Urothelium cell line (cell line): ENCODE measurements at places on chromosomes 7 and 10.
A peak's percentile ranks its signal among the peaks of the same experiment; 100 is the strongest.

DNA sequence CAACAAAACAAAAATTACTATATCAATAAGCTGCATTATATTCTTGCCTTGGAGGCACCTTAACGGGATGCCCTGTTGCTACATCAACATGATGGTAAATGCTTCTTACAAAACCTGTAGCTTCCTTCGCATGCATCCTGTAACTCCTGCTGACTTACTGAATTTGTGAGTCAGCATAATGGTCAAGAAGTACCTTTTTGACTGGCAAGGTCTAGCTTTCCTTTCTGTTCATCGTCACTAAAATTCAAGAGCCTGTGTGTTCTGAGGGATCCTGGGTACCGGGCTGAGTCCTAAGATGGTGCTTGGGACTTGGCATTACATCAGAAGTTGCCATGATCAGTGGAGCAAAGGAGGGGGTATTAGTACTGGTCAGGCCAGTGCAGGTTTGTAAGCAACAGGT, 4.9 kb downstream of the PFKFB3 start:
- DNase-seq: no peak

- peak; percentile 56 for DNase-seq
Measured at GRCh38 chr7:107147464-107148393, 21.1 kb upstream of the HBP1 start.

DNA sequence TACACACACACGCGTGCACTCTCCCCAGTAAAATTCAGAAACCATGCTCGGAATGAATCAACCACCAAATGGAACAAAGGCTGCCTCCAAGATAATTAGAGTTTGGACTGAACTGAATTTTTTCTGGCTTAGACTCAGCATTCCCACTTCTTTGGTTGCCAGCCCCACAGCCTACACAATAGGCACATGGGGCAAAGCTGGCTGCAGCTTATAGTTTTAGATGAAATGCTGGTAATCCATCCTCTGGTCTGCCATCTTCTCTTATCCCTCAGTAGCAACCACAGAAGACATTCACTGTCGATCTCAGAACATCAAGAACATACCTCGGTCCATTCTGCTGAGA, 44.2 kb downstream of the PDE1C start:
- DNase-seq: no peak

GRCh38 chr10:13328126-13328525, 20.0 kb downstream of the SEPHS1 start:
- DNase-seq: no peak

DNA sequence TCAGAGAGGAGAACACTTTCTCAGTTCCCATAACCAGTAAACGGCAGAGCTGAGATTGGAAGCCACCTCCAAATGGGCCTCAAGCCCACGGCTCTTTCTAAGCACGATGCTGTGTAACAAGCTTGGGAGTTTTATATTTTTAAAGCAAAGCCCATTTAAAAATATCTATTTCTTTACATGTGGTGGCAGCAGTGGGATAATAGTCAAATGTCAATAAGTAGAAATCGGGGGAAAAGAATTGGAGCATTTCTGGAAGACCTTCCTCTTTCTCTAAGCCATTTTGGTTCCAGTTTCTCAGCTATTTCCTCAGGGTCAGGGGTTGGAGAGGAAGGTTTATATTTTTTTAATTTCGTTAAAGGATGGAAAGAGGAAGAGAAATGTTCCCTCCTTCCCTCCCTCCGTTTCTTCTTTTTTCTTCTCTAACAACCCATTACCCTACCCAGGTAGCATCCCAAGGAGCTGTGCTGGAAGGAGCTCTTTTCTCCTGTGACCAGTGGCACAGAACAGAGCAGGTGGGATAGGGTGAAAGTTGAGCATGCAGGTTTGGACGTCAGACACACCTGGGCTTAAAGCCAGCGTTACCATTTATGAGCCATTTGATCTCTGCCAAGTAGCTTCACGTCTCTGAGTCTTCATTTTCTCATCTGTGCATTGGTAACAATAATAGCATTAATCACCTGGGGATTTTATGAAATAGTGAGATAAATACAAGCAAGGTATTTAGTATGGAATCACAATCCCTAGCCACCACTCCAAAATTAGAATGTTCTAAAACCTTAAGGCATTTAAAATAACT, 515.7 kb downstream of the RPS24 start:
- DNase-seq: no peak

DNA sequence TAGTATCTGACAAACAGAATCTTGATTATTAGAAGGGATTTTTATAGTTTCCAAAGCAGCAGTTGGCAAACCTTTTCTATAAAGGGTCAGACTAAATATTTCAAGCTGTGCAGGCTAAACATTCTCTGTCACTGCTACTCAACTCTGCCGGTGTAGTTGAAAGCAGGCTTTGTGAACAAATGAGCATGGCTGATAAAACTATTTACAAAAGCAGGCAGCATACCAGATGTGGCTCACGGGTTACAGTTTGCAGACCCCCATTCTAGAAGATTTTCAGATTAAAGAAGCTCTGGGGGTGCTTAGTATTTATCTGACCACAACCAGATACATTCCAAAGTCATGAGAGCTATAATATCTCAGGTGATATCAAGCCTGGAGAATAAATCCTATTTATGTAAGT, 1017.5 kb downstream of the SORCS1 start:
- DNase-seq: no peak

GRCh38 chr10:33967606-33968120, 633.2 kb upstream of the NRP1 start:
- DNase-seq: no peak

DNA sequence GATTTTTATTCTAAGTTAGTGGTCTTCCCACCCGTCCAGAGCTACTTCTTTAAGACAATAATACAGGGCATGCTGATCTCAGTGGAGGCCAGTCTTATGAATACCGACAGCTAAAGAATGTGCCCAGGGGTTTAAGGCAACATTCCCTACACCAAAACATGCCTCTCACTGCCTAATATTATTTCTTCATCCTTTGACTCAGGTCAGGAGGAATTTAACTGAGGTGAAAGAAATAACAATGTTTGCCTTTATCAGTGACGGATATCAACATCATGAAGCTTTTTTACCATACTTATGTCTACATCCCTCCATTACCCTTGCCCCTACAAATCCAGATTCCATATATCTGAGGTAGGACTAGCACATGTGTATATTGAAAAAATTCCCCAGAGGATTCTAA, 33.3 kb upstream of the TES start:
- DNase-seq: no peak

DNA sequence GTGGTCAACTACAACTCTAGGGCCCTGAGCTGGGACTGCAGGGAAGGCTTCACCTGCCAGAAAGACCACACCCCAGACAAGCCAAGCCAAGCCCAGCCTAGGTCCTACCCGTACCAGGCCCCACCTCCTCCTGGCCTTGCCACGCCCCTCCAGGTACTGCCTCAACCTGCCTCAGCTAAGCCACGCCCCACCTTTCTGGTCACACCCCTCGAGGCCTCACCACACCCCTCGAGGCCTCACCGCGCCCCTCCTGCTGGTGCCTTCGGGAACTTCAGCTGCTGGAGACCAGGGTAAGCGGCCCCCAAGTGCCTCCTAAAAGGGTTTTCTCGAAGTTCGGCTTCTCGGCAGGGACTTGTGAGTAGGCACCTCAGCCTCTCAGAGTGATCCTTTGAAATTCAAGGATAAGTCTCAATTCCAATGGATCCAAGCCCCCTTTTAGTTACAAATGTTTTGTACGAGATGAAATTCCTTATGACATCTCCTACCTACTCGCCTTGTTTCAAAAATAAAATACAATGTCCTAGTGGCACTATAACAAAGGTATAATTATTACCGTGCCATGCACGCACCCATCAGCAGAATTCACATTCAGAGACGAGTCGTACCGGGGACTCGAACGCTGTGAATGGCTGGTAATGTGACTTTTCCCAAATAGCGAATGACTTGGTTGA, 171.2 kb downstream of the ARHGAP21 start:
- DNase-seq: peak; percentile 55

GRCh38 chr10:5873515-5873995, 16.1 kb downstream of the ANKRD16 start:
- peak; percentile 74 for DNase-seq

GRCh38 chr7:16554518-16555236, 28.1 kb downstream of the LRRC72 start:
- DNase-seq: no peak

DNA sequence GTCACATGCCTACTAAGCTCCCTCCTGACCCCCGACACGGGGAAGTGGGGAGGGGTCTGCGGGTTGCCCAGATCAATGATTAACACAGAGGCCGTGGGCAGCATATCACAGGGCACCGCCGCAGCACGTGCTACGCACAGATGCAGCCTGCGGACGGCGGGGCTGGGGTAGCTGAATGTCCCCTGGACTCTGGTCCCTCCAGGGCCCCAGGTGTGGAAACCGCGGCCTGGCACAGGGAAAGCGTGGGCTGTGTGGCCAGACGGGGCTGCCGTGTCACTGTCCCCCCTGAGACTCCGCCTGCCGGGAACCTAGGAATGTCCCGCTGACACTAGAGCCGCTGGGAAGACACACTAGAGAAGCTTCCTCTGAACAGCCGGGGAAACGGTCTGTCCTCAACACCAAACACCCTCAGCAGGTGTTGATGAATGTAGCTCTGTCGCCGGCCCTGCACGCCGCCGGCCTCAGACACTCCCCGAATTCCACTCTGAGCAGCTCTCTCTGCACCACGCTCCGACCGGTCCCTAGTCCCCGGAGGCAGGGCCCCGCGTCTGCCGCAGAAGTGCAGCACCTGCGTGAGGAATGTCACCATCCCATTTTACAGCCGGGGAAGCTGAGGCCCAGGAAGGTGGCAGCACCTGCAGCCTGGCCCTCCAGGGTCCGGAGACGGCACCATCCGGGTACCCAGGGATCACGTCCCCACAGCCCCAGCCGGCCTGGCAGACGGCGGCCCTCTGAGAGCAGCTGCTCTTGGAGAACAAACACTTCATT, 33.4 kb upstream of the PDGFA start:
- DNase-seq: no peak

DNA sequence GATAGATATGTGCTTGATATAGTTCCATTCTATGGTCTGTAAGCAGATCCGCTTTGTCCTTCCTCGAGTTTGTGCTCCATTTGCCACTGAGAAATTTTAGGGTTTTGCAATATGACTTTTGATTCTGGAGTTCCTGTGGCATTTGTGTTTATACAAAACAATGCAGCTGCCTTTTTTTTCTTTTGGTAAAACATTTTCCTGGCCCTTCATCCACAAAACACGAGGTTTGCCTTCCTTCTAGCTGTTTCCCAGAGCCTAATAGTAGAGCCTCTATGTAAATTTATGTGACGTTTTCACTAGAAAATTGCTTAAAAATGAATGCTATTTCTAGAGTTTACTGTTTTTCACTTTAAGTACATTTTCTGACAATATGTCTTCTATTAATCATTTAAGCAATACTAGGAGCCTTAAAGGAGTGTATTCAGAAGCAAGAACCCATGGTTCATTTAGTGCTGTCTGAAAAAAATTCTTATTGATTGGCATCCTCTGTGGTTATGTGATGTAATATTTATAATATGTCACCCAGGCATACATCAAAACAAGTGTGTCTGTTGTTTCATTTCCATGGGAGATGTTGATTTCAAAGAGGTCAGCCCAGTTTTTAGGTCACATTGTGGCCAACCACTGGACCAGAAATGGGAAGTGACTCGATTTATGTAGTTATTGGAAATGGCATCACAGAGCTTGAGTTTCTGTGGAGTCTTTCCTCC, 618.3 kb downstream of the LRMDA start:
- no peak for DNase-seq

- no peak for DNase-seq
Measured at GRCh38 chr7:30155481-30155880, 20.7 kb downstream of the MTURN start.

DNA sequence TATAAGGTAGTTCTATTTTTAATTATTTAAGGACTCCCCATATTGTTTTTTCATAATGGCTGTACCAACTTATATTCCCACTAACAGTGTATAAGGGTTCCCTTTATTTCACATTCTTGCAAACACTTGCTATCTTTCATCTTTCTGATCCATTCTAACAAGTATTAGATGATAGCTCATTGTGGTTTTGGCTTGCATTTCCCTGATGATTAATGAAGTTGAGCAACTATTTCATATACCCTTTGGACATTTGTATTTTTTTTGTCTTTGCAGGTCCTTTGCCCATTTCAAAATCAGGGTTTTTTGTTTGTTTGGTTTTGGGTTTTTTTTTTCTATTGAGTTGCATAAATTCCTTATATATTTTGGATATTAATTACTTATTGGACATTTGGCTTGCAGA, 107.2 kb downstream of the EPC1 start:
- DNase-seq: no peak

- no peak for DNase-seq
Measured at GRCh38 chr7:111080495-111081105, 10.3 kb upstream of the LRRN3 start.

GRCh38 chr7:18312482-18312881, 183.1 kb upstream of the HDAC9 start:
- DNase-seq: no peak

GRCh38 chr10:124300224-124300623, 118.5 kb downstream of the OAT start:
- DNase-seq: no peak

DNA sequence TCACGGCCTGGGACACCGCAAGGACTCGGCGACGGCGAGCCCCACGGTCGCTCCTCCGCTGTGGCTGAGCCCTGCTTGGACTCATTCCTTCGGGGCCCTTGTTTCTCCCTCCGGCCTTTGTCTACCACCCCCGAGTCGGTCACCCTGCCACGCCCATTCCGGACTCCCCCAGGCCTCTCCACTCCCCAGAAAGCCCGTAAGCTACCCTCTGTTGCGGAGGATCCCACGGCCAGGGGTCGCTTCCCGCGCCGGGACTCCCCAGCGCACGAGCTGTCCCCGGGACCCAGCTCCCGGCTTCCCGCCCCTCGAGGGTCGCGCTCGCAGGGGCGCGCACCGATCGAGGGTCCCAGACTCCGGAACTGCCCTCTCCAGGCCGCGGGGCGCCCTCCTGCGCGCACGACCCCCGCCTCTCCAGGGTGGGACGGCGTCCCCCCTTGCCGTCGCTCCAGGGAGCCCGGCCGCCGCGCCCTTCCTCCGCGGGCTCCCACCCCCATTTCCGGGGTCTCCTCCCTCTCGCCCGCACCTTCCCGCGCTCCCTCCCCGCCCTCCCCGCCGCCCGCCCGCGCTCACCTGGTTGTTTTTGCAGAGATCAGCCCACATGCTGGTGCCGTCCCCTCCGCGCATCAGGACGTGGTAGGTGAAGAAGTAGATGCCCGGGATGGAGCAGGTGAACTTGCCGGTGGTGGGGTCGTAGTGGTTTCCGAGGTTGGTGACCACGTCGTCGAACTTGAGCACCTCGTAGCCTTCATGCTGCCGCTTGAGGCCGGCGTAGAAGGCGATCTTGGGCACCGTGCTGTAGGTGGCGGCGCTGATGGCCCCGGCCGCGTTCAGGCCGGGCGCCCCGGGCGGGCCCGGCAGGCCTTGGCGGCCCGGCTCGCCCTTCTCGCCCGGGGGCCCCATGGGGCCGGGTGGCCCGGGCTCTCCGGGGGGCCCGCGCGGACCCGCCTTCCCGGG, 1.5 kb downstream of the C1QL3 start:
- no peak for DNase-seq
